ENCODE measurements at places on chromosomes 1 and 21.

DNA sequence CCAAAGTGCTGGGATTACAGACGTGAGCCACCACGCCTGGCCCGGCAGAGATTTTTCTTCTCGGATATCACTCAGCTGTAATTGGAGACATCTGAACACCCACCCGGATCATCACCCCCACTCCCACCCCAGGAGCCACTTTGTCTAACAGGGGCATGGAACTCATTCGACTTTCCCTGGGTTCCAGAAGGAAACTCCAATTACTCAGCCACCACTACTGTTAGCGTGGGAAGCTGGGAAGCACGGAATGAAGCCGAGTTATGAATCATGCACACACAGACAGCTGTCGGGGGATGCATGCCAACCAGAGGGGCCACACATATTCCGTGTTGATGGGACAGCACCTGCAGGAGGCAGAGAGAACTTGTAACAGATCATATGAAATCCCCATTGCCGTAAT lies 85.2 kb downstream of the HLCS start:
- DNase-seq = peak; percentile 27

GRCh38 chr1:214471458-214471857 lies 79.9 kb downstream of the PTPN14 start:
- DNase-seq = no peak

GRCh38 chr1:227941509-227942020 lies 6.2 kb downstream of the WNT9A start:
- DNase-seq = no peak

- no peak for DNase-seq
Observed at GRCh38 chr1:232108598-232108997, 482.0 kb downstream of the DISC1 start.

GRCh38 chr1:9835758-9836631 lies 12.2 kb upstream of the CLSTN1 start:
- DNase-seq = peak; percentile 20

DNA sequence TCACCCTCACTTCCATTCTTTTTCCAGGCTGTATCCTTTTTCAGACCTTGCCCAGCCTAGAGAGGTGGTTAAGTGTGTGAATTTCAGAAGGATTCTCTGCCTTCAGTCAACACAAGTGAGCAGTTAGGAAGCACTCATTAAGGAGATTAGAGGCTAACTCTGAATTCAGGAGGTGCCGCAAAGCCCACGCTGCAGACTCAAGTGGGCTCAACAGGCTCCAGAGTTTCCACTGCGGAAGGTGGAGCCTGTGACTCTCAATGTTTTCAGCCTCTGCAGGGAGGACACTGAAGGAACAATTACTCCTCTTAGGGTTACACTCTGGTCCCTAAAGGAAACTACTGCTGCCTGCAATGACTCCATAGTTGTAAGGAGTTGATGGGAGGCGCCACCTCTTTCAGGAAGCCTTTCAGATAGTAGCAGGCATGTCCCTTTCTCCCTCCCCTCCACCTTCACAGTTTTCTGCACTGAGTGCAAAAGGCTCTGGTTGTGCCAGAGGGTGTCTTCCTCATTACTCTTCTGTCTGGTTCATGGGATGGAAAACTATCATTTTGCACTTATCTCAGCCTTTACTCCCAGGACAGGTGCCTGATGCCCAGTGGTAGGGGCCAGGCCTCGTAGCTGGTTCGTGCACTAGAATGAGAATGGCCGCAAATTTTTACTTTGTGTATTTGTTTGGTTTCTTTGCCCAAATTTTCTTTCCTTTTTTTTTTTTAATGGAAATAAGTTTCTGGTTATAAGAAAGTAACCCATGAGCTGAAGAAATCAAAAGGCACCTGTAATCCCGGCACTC lies 55.2 kb upstream of the SELENON start:
- no peak for DNase-seq

DNA sequence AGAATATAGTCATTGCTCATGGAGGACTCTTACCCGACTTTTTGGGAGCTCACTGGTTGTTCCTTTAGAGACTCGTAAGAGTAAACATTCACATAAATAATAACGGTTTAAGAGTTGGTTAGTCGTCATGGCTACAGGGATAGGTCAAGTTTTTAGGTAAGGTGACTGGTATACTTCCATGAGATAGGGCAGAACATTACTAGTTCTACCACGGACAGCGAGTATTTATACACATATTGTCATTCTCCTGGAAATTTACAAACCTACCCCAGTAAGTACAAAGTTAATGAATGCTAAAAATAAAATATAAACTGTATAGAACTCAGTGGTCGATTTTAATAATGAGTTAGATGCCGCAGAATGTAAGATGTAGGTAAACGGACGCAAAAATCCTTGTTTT lies 1.2 kb upstream of the RYR2 start:
- DNase-seq = no peak

- DNase-seq = peak; percentile 21
Observed at GRCh38 chr1:184052194-184052559, 647 bp downstream of the TSEN15 start.

GRCh38 chr1:52191395-52191965 lies 49.6 kb downstream of the ZFYVE9 start:
- no peak for DNase-seq

DNA sequence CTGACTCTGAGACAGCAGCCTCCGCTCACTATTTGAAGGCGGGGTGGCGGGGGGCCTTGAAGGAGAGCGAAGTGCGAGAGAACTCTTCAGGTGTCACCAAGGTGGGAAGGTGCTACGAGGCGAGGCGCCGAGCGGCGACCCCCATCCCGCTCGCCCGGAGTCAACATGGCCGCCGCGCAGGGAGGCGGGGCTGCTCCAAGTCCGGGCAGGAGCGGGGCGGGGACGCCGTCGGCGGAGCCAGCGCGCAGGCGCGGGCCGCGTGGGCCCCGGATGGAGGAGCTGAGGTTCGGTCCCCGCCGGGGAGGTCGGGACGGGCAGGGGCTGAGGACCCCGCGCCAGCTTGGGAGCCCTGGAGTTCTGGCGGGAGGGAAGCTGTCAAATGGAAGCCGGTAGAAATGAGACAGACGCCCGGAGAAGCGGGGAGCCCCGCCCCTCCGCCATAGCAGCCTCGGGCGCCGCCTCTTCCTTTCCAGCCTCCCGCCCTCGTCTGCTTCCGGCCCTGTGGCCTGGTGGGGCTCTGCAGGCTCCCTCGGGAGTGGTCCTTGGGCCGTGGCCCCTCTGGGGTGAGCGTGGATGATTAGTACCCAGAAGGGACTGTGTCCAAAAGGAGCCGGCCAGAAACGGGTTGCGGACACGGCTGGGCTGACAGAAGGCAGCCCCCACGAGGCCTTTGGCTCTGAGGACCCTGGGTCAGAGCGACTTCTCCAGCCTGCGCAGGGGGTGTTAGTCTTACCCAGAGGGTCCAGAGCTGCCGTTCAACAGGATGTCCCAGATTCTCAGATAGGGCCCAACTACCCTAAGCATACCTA lies at the start of gene PIGV:
PIGV (plus strand) TSS at position 245 of the 809 bp plus-strand sequence. CDS start 2,866 bp downstream, outside the sequence.
- DNase-seq = peak; percentile 84

DNA sequence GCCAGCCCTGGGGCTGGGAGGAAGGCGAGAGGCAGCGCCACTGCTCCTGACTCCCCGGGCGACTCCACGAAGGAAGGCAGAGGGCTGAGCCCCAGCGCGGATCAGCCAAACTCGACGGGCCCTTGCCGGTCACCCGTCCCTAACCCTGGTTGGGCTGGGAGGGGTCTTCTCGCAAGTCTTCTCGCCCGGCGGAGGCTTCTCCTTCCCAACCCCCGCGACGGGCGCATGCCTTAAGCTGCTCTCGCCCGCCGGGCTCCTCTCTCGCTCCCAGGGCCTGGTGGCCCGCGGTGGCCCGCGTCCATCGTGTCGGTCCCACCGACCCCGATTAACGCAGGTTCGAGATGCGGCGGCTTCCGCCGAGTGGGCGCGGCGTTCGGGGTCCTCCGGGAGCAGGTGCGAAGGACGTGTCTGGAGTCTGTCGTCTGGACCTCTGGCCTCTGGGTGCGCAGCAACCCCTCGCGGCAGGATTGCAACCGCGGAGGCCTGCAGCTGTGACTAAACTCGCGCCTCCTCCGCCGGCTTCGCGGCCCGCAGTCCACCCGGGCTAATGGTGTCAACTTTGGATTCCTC lies 29.0 kb upstream of the PPM1J start:
- DNase-seq = peak; percentile 53

- no peak for DNase-seq
Observed at GRCh38 chr1:15966956-15967344, 9.0 kb downstream of the ZBTB17 start.

- no peak for DNase-seq
Observed at GRCh38 chr1:222953585-222953984, 138.7 kb downstream of the DISP1 start.

- DNase-seq = no peak
Observed at GRCh38 chr1:154420961-154421924, 16.1 kb downstream of the IL6R start.

DNA sequence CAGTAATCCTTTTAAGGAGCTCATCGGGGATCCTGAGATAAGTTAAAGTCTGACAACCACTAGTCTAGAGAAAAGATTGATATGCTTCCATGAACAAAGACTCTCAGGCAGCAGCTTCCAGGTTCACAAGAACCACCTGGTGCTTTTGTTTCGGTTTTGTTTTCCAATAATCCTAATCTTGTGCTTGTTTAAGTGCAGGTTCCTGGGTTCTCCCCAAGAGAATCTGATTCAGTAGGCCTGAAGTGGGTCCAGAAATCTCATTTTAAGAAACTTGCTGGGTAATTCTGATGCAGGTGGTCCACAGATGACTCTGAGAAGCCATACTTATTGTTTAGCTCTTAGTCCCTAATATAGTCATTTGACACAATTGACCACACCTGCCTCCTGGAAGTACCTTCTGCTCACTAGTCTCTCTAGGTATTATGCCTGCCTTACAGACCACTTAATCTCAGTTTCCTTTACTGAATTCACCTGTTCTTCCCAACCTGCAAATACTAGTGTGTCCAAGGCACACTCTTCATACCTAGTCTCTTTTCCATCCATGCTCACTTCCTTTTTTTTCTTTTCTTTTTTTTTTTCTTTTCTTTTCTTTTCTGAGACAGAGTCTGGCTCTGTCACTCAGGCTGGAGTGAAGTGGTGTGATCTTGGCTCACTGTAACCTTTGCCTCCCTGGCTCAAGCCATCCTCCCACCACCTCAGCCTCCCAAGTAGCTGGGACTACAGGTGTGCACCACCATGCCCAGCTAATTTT lies 20.5 kb upstream of the FRRS1 start:
- no peak for DNase-seq

DNA sequence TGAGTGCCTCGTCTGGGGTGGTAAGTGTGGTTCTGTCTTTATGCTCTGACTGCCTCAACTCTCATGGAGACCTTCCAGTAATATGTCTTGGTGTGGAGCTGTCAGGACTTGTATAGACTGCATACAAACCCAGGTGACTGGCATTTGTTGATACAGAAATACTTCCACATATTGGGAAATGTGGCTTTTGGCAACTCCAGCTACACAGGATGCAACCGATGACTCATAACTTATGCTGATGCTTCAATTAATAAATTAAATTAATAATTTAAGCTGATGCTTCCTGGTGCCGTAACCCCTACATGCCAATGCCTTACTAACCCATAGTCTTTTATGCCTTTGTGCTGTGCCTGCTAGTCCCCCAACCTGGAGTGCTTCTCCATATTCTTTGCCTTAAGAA lies 72.3 kb upstream of the ARTN start:
- peak; percentile 80 for DNase-seq

DNA sequence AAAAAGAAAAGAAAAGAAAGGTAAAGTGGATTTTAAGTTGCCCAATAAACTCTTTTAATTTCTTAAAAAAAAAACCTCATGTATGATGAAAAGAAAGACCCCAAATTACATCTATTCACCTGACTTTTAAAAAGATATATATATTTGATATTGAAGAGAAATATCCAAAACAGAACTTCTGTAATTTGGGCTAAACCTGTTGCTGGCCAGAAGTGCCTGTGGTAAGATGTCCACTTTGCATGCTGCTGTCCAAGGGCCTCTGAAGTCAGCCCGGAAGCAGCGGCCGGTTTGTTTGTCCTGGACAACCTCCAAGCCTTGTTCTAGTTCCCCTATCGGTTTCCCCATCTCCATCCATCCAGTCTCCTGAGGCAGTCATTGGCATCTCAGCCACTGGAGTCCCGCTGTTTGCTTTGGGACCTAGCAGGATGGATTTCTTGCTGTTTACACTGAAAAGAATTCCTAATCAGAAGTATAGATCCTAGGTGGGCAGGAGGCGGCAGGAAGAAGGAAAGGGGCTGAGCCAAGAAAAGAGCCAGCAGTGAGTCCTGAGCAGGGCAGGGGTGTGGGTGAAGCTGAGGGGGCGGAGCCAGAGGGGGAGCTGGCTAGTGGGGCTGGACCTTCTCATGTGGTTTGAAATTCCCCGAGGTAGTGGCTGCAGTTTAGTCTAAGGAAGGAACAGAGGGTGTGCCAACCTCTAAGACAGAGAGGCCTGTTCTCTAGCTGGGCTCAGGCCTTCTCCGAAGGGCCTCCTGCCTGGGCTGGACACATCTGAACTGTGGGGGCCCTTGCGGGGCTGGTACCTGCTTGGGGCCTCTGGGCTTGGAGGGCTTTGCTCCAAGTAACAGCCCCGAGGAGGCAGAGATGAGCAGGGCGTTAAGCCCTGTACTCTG lies 3.3 kb downstream of the NCMAP start:
- peak; percentile 88 for DNase-seq

DNA sequence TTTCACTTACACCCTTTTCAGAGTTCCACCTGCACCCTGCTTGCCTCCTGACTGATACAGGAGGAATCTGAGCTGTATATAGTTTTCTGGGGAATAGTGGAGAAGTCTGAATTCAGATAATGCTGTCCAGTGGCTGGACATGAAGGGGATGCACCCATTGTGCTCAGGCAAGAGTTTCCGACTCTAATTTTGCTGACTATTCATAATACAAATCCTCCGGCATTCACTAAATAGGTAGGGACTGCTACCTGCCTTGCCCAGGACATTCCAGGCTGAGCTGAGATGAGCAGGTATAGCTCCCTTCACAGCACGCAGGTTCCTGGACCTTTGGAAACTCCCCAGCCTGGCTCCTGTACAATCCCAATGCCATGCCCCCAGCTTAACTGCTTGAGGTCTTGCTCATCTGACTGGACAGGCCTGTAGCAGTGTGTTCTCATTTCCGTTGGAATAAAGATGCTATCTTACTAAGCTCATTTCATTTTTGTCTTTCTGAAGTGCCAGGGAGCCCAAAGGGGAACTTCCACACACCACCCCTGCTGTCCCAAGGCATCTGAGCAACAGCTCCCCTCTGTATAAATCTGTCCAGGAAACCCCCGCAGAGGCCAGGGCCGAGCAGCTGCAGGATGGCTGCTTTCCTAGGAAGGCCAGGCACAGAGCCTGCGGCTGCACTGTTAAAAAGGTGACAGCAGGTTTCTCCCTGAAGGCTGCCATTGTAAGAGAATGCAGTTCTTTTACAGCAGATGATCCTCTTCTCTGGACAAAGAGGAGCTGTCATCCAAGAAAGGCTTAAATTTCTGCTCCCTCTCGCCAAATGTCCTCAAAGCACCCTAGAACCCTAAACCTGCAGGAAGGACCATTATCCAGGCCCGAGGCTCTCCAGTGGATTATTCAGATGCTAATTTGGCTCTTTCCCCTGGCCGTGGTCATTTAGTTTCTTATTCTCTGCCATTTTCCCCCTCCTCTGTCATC lies 21.7 kb upstream of the VASH2 start:
- DNase-seq = no peak

DNA sequence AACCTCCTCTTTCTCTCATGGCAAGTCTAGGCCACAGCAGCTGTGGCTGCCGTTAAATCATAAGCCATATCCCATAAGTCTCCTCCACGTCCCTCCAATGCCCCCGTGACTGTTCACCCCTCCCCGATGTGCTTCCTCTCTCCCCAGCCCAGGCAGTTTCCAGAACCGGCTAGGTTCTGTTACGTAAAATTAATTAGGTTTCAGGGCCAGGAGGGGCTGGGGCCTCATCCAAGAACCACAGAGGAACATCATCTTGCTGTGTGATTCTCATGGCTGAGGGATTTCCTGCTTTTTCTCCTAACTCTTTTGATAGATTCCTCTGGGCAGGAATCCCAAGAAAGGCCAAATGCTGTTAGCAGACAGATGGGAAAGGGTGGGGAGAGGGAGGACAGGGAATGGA lies 141.8 kb upstream of the AJAP1 start:
- no peak for DNase-seq

Data from choroid plexus epithelial cell (primary cell).